Frontal cortex (tissue), 4 donors: ENCODE measurements at places on chromosomes 6 and 20. TPM values are rescaled to one million over a fixed set of nuclear protein-coding genes. Genes with fewer than 3 reads are reported as not detected.

The SLC22A2 gene
- total RNA-seq: 0.82 TPM

The NR2E1 gene
- total RNA-seq: 6.1 TPM

The ISM1 gene
- total RNA-seq: 1.6 TPM

The UNC5CL gene
- total RNA-seq: under 0.01 TPM

The PTCHD4 gene
- 28.1 TPM for total RNA-seq

The CCN2 gene
- 4.1 TPM for total RNA-seq

The MTFR2 gene
- 0.41 TPM for total RNA-seq

The GINS1 gene
- total RNA-seq: 9.8 TPM

The CDSN gene
- not detected for total RNA-seq

The SLCO4A1 gene
- total RNA-seq: 1.6 TPM

The BPIFB4 gene
- not detected for total RNA-seq

The SAMD3 gene
- 18.3 TPM for total RNA-seq

The DNAH8 gene
- under 0.01 TPM for total RNA-seq

The SIM1 gene
- not detected for total RNA-seq

The BANF2 gene
- not detected for total RNA-seq

The MYH7B gene
- not detected for total RNA-seq

The SRSF12 gene
- total RNA-seq: 36.7 TPM

The CRISP3 gene
- under 0.01 TPM for total RNA-seq

The PMEPA1 gene
- 6.1 TPM for total RNA-seq

The MBOAT1 gene
- total RNA-seq: 7.3 TPM

The SUMO4 gene
- 2.4 TPM for total RNA-seq
